Transverse colon (tissue), 4 donors: ENCODE measurements at places on chromosomes 3 and 15.

DNA sequence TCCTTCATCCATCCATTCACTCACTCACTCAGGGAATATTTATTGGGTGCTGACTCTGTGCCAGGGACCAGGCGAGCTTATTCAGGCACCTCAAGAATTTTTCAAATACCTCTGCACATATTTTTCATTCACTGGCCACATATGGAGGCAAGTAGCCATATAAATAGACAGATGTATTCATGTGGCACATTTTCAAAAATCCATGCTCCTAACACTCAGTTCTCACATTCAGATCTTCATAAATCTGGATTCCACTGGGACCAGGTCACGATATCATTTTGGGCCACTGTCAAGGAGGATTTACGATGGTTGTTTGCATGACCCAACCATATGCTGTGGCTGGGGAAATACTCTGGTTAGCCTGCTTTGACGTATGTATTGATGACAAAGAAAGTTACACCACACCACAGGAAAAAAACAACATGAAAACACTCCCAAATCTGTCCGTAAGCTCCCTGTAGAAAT, 241.8 kb upstream of the LRTM1 start:
- no peak for DNase-seq

DNA sequence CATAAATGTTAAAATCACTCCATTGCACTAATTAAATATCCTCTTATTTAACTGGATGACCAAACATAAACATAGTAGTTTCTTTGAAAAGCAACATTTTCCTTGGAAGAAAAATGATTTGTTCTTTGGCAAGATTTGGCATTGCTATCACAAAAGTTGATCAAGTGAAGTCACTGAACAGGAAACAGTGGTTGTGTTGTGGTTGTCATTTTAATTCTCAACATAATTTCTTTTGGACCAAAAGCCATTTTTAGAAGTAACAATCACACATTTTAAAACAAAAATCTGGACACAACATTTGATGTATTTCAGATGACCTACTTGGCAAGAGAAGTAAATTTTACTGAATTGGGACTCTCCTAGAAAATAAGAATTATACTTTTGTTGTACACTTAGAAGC, 872.3 kb downstream of the ROBO1 start:
- no peak for DNase-seq

- no peak for DNase-seq
Measured at GRCh38 chr15:38228618-38229017, 24.0 kb upstream of the SPRED1 start.

GRCh38 chr3:85342915-85343314, 384.1 kb downstream of the CADM2 start:
- no peak for DNase-seq

DNA sequence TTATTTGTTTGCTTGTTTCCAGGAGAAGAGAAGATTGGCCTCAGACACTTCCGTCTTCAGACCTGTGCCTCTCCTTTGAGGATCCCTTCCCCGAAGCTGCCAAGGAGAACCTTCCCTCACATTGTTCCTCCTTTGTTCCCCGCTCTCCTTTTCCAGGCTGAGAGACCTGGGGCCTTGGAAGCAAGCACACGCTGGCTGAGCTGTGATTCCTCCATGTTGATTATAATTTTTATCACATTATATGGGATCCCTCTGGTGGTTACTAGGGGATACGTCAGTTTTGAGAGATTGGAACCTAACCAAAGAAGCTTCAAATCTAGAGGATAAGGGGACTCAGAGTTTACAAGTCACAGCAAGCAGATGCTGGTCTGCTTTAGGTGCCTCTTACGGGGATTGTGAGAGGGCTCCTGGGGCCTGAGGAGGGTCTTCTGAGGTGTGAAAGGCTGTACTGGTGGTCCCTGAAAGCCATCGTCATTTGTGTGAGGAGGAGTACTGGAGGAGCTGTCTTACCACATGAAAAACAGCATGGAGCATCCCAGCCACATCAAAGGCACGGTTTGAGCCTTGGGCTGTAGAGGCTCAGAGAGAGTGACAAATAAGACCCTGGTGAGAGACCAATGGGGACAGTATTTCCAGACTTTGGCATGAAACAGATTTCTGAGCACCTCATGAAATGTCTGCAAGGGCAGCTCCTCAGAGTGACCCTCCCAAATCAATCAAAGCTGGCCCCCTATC, 760.1 kb upstream of the CFAP20DC start:
- DNase-seq = no peak

GRCh38 chr15:75694241-75695182, 18.1 kb downstream of the CSPG4 start:
- peak; percentile 64 for DNase-seq

GRCh38 chr3:41267975-41268640, 68.8 kb downstream of the CTNNB1 start:
- no peak for DNase-seq

DNA sequence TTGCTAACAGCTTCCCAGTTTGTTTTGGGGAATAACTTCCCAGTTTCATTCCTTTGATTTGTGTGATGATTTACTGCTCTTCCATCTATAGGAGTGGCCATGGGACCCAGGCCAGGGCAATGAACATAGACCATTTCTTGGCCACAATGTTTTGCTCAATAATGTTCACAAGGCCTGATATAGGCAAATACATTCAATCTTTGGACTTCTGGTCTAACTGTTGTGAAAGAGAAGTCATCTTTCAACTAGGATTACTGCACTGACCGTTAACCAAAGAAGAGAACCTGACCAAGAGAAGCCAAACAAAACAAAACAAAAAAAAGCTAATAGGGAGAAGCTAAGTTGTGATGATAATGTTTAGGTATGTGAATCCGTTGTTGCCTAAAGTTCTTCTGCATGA, 221.8 kb upstream of the SUCLG2 start:
- no peak for DNase-seq

- no peak for DNase-seq
Measured at GRCh38 chr15:69530991-69531664, 78.5 kb downstream of the RPLP1 start.

- no peak for DNase-seq
Measured at GRCh38 chr3:139794469-139795265, 116.9 kb upstream of the NMNAT3 start.

DNA sequence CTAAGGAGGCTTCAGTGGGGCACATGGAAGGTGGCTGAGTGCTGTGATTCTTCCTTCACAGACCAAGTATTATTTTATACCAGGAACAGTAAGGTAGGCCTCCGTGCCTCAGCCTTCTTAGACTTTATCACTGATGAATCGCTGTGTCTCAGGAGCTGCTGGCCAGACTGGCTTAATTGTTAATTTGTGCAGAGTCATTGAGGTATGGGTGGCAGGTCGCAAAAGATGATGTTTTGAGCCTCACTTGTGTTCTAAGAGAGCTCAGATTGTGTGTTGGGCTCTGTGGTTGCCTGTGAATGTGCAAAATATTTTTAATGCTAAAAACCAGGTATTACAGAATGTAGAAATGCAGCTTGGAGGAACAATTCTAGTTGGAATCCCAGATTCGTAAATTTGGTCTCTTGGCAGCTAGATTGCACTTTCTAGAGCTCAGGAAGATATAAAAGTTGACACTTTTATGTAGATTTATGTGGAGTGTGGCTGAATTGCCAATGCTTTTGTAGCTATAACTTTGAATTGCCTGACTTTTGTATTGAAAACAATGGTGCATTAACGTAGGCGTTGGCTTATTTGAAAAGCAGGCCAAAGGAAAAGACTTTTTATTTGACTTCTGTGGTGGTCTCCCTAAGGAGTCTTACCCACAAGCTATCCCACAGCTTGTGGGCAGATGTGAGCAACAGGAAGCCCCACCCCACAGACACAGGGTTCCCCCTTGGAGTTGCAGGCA, 53.4 kb downstream of the LARS2 start:
- DNase-seq = no peak

DNA sequence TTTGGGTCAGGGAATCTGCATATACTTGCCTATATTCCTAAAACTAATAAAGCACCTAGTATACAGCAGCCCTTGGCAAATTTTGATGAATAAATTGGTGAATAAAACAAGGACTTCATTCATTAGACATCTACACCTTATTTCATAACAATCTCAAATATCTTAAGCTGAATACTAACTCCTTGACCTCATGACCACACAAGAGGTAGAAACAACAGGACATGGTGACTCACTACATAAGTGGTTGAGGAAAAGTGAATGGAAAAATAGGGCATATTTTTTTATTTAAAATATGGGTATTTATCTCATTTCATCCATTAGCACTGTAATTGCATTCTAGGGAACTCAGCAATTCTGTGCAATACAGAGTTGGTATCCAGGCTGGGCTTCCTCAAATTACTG, 7.8 kb upstream of the STAC start:
- DNase-seq = no peak

- no peak for DNase-seq
Measured at GRCh38 chr3:9401986-9402385, 4.6 kb downstream of the SETD5 start.

DNA sequence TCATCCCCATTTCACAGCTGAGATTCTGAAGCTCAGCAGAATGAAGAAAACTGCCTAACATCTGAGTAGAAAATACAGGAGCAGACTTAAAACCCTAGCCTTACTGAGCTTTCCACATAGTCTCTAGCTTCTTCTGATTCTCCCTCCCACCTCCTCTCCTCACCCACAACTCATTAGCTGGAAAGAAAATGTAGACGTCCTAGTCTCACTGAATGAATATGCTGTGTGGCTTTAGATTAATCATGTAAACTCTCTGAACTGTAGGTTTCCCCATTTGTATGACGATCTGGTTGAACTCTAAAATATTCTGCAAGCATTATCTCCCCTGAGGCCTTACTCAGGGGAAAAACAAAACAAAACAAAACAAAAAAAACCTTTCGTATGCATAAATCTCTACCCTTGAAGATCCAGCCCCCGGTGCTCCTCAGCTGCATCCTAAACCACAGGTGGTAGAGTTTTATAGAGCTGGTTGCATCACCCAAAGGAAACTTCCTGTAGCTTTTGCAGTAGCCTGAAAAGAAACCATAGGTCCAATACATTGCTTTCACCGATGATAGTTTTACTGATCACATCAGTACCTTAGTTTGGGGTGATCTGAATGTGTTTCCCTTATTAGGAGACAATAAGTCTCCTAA, 40.6 kb downstream of the FOXB1 start:
- DNase-seq = no peak

- DNase-seq = peak; percentile 62
Measured at GRCh38 chr15:66780172-66780972, 78.3 kb downstream of the SMAD6 start.

DNA sequence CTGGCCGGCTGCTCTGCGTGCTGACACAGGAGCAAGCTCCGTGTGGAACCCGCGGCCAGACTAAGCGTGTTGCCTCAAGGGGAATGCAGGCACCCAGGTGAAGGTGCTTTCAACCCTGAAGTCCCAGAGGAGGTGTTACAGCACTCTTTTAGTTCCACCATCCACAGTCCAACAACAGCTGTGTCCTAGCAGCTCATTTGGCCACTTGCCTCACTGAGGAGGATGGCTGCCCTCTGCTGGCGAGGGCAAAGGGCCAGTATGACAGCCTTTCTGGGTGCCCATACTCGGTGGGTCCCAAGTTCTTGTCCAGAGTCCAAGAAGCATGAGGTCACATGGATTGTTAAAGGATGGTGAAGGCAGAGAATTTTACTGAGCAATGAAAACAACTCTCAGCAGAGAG, 87.8 kb downstream of the C3orf85 start:
- DNase-seq = peak; percentile 67

DNA sequence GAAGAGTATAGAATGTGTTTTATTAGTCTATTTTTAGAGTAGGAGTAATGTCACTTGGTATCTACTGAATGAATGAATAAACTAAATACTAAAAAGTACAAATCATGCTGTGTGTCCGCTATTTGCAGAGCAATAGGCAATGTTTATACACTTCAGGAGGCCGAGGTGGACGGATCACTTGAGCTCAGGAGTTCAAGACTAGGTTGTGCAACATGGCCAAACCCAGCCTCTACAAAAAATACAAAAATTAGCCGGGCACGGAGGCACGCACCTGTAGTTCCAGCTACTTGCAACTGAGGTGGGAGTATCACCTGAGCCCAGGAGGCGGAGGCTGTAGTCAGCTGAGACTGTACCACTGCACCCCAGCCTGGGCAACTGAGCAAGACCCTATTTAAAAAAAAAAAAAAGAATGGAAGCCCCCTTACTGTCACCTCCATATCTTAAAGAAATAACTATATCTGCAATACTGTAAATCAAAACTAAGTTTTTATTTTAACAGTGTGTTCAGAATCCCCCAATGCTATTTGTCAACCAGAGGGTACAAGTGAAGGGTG, 98.4 kb downstream of the DHX30 start:
- DNase-seq = no peak

- DNase-seq = no peak
Measured at GRCh38 chr3:8759038-8759707, 10.2 kb downstream of the OXTR start.

- no peak for DNase-seq
Measured at GRCh38 chr3:173553635-173554280, 156.2 kb downstream of the NLGN1 start.

DNA sequence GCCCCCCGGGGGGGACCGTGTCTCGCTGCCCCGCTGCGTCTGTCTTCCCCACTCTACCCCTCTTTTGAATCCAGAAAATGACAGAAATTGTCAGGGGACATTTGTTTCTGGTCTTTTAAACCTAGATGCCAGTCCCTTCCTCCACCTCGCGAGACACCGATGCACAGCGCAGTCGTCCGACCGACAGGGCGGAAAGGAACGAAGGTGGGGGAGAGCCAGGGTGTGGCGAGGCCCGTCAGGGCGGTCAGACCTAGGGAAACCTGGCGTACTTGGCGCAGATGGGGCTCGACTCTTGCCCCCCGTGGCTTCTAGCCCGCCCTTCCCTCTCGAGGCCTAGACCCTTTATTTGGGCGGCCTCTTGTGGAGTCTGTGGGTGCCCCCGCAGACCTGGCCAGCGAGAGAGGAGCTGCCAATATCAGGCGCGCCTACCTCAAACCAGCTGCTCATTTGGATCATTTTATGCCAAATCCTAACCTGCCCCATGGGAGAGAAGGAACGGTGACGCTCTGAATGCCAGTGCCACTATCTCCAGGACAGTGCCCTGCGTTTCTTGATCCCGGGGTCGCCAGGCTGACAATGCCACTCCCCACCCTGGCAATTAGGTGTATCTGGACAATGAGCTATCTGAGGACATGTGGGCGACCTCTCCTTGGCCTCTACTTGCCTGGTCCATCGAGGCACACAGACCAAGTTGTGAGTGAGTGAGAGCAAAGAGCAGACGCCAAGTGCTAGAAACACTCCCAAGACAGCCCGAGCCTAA, 500 bp upstream of the RAB6B start:
- no peak for DNase-seq

- DNase-seq = no peak
Measured at GRCh38 chr3:124680521-124680920, 49.7 kb upstream of the UMPS start.

DNA sequence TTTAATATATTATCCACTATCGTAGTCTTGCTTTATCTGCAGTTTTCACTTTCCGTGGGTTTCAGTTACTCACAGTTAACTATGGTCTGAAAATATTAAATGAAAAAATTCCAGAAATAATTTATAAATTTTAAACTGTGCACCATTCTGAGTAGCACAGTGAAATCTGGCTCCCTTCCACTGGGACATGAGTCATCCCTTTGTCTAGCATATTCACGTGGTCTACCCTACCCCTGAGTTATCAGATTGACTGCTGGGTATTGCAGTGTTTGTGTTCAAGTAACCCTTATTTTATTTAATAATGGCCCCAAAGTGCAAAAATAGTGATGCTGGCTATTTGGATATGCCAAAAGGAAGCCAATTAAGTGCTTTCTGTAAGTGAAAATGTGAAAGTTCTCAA, 539.5 kb upstream of the AGTR1 start:
- DNase-seq = no peak
